ENCODE measurements at places on chromosomes 7 and 10. TPM values are rescaled to one million over a fixed set of nuclear protein-coding genes. Genes with fewer than 3 reads are reported as not detected.

The CALHM1 gene
- total RNA-seq = not detected

- DNase-seq = no peak
These were observed 167.7 kb downstream of the NXPH1 start for GRCh38 chr7:8601121-8601520.

- DNase-seq = no peak
These were observed 30.3 kb upstream of the NDST2 start for GRCh38 chr10:73841526-73842285.

The NUTM2B gene
- 2.3 TPM for total RNA-seq

The CADPS2 gene
- total RNA-seq = 0.18 TPM

- peak; percentile 91 for DNase-seq
These were observed 119.5 kb downstream of the BAMBI start for GRCh38 chr10:28796606-28797512.

GRCh38 chr10:119784340-119785067, 58.7 kb downstream of the INPP5F start:
- no peak for DNase-seq

The SAP25 gene
- total RNA-seq = 3.2 TPM

The LRGUK gene
- total RNA-seq = 0.13 TPM

DNA sequence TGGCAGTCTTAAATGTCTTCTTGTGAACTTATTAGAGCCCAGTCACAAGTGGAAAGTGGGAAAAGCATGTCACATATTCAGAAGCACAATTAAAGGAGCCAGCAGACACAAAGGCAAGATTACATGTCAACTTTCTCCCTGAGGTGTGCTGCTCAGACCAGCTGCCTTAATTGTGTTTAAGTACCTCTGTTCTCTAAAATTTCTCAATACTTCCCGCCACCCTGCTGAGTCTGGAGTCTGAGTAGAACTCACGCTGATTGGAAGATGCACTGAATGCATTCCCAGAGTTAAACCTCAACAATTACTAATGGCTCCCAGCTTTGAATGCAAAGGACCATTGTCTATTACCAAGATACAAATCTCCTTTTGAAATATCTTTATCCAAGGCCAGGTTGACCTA, 166.4 kb upstream of the COBL start:
- no peak for DNase-seq

The PRSS1 gene
- 6.6 TPM for total RNA-seq

DNA sequence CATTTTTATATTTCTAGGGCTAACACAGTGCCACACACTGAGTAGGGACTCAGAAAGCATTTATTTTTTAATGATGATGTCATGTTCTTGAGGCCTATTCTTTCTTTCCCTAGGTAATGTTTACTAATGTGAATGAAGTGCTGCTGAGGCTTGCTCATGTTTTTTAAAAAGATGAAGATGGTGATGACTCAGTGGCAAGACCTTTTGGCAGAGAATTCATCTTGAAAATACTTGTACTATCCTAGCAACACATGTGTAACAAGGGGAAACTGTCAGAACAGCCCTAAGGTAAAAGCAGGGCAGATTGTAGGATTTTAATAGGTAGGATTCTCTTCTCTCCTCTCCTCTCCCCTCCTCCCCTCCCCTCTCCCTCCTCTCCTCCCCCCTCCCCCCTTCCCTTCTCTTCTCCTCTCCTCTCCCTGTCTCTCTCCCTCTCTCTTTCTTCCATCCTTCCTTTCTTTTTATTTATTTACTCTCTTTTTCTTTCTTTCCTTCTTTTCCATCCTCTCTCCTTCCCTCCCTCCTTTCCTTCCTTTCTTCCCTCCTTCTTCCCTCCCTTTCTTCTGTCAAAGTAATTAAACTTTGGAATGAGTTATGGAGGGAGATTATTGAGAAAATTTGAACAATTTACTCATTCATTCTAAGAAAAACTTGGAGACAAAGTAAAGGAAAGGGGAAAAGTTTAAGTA, 75.3 kb downstream of the ZNF92 start:
- DNase-seq = no peak

The DPYSL4 gene
- not detected for total RNA-seq

DNA sequence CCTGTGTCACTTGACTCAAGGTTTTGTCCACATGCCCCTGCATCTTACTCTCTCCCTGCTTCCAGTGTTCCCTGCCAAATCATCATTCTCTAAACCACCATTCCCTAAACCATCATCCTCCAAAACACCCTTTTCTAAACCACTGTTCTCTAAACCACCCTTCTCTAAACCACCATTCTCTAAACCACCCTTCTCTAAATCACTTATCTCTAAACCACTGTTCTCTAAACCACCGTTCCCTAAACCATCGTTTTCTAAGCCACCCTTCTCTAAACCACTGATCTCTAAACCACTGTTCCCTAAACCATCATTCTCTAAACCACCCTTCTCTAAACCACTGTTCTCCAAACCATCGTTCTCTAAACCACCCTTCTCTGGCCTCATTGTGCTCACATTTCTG, 142.1 kb downstream of the CXCL12 start:
- DNase-seq = no peak

- DNase-seq = no peak
These were observed 120.1 kb downstream of the ZNF248 start for GRCh38 chr10:37737336-37737735.

The RTKN2 gene
- 0.09 TPM for total RNA-seq

- no peak for DNase-seq
These were observed 46.9 kb downstream of the MINDY3 start for GRCh38 chr10:15813415-15813814.

GRCh38 chr7:139669106-139670061, 108.4 kb downstream of the HIPK2 start:
- no peak for DNase-seq

The CTTNBP2 gene
- total RNA-seq = not detected

DNA sequence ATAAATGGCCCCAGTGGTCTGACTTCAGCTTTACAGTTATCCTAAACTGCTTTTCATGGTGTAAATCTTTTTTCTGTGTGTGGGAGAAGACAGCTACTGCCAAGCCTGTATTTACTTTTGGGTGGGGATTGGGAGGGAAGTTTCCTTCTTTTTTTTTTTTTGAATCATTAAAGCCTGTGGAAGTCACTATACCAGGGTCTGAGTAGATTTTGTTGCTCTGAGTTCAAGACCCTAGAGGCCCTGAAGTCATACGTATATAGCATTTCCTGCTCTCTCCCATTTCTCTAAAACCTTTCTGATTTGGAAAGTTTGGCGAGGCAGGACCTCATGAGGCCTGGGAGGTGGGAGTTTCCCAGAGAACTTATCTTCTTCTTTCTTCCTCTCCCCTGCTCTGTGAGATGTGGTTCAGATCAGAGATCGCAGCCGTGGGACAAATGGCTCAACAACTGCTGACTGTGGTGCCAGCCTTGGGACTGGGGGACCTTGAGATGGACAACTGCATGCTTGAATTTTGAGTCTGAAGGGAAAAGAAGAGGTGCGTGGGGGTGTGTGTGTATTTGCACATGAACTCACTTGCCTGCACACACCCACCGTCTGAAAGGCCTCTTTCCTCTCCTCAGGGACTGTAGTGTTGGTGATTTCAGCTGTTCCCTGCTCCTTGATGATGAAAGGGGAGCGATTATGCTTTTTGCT, 18.1 kb downstream of the LRMDA start:
- DNase-seq = no peak

GRCh38 chr7:46930366-46930765, 651.5 kb downstream of the TNS3 start:
- no peak for DNase-seq

DNA sequence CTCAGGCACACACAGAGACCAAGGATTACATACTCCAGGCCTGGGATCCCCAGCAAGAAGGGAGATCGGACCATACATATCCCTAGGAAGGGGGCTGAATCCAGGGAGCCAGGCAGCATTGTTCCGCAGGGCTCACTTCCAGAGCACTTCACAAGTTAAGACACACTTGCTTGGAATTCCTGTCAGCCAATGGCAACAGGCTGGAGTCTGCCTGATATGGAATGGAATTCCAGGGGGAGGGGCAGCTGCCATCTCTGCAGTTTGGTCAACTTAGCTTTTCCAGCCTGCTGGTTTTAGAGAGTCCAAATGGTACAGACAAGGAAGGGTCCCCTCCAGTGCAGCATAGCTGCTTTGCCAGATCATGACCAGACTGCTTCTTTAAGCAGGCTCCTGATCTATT, 290.0 kb upstream of the GLI3 start:
- no peak for DNase-seq

The PIP gene
- total RNA-seq = not detected

The SEMA4G gene
- 4.2 TPM for total RNA-seq

DNA sequence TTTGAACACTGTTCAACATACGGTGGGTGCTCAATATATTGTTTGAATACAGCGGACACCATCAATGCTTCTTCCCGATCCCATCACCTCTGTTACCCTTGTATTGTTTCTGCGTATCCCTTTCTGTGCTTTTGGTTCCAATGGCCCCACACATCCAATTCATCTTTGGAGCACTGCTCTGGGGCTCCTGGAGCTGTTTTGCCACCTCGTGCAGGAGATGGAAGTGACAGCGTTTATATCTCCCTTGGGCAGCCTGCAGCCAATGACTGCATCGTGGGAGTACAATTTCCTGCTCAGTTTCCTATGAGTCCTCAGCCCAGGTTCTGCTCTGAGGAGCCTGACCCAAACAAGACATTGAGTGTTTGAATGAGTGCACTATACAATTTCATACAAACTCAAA, 50.2 kb upstream of the PIK3CG start:
- no peak for DNase-seq

The RHOBTB1 gene
- 8.2 TPM for total RNA-seq

The BICC1 gene
- total RNA-seq = not detected

GRCh38 chr10:120715171-120715570, 136.0 kb upstream of the WDR11 start:
- no peak for DNase-seq

- DNase-seq = peak; percentile 77
These were observed 31.7 kb downstream of the PAPOLB start for GRCh38 chr7:4830176-4830575.

The SPACDR gene
- 1.2 TPM for total RNA-seq

The PAX4 gene
- not detected for total RNA-seq
